ENCODE measurements at places on chromosomes 4 and X.

DNA sequence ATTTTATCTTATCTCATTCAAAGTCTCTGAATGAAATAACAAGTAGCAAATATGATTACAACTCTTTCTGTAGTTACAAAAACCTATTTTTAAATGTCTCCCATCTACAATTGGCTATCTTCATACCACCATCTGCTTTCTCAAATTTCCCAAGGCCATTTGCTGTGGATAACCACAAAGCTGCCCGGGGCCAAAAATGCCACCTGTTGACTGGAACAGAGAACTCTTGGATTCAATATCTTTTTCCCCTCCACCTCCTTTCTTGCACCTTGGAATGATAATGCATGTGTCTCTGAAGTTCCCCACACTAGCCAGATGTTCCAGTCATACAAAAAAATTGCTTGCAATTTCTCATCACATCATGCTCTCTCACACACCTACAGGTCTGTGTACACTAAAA lies 93.3 kb upstream of the SCML1 start:
- DNase-seq, result no peak

- DNase-seq, result no peak
Measured at GRCh38 chrX:153057281-153057680, 1.0 kb downstream of the PNMA3 start.

DNA sequence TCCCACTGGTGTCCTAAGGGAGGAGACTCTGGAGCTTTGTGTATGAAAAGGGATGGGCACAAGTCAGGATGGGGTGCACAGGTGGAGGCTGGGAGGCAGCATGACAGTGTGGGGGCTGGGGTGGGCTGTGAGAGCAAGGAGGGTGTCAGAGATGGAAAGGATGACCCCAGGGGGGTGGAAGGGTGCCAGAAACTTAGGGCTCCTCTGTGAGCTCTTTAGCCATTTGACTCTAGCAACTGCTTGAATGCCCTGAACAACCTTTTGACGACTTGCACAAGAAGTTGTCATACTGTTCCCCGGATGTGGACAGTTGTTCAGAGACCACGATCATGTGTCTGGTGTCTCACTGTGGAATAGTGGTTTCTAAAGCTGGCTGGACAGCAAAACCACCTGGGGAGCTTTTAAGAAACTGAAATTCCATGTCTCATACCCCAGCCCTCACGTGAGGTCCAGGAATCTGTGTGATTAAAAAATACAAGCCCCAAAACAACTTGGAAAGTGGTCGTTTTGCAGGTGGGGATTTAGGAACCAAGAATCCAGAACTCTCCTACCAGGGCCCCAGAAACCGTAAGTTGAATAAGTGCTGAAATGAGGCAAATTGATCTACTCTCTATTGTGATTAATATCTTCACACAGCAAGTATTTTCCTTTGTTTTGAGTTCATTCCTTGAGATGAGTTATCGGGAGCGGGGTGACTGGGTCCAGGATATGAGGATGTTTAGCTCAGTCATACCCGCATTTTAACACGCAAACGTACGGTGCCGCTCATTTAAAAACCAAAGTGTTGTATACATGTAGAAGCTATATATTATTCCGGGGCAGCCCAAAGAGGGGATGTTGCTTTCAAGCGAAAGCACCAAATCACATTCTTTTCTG lies 3.4 kb downstream of the RHOH start:
- no peak for DNase-seq

DNA sequence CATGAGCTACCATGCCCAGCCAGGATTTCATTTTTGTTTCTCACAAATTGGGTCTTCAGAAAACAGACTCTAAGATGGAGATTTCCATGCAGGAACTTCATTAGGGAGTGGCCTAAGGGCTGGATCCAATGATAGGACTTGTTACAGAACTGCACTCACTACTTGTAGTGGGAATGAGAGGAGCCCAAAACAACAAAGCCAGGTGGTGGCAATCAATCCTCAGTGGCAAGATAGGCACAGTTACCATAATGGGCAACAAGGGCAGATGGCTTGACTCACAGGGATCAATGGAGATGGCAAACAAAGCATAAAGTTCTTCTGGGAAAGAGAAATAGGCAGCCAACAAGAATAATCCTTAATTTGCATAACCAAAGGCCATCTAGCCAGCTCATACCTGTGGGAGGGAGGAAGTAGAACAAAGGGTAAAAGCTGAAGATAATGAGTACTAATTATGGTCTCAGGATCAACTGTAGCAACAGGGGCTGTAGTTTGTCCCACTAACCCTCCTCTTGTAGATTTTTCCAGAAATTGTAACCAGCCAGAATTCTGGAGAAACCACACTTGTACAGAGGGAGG lies 72.8 kb upstream of the MAPK10 start:
- no peak for DNase-seq

DNA sequence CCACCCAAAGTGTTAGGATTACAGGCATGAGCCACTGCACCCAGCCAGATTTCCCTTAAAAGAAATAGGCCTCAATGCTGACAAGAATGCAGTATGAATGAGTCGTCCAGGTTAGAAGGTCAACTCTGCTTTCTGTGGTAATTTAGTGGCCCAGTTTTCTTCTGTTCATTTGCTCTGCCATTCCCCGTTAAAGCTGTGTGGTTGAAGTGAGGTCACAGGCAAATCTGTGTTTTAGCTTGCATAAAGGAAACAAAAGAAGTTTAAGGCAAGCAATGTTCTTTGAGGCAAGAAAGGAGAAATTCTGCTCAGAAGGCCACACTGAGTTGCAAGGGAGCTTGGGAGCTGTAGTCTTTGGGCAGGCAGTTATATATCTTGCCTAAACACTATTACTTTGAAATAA lies 176.8 kb downstream of the LARP7 start:
- no peak for DNase-seq

DNA sequence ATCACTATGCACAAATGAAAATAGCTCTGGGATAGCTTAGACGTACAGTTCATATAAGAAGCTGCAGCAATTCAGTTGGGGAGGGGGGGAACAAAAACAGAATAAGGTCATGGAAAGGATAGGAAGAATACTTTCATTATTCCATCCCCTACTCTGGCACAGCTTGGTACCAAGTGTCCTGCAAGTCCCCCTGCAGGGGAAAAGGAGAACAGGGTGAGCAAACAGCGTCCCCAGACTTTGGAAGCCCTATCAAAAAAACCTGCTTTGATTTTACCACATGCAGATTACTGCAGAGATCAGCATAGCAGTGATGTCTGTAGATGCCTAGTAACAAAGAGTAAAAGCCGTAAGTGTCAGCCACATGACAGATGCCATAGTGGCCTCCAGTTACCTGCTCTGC lies 209.4 kb upstream of the NEIL3 start:
- no peak for DNase-seq

DNA sequence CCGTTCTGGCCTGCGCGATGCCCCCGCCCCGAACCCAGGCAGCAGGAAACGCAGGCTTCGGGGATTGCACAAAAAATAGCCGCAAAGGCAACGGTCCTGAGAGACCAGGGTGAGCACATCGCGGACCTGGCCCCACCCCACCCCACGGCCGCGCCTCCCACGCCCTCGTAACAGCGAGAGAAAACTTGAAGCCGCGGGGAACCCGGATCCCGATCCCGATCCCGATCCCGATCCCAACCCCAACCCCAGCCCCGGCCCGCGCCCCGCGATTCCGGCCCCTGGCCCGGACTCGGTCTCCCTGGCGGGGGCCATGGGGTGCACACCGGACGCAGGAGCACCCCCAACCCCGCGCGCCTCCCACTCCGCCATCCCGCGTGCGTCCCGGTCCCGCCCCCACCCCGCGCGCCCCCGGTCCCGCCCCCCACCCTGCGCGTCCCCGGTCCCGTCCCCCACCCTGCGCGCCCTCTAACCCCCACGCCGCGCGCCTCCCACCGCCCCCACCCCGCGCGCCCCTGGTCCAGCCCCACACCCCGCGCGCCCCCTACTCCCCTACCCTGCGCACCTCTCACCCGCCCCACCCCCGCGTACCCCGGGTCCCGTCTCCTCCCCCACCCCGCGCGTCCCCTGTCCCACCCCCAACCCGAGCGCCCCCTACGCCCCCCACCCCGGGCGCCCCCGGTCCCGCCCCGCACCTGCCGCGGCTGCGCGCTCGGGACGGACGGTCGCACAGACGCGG lies 29.0 kb downstream of the NOP14 start:
- DNase-seq, result no peak

- no peak for DNase-seq
Measured at GRCh38 chrX:78687586-78687985, 28.5 kb upstream of the RTL3 start.

- DNase-seq, result no peak
Measured at GRCh38 chrX:72349190-72349589, 43.5 kb upstream of the CITED1 start.

DNA sequence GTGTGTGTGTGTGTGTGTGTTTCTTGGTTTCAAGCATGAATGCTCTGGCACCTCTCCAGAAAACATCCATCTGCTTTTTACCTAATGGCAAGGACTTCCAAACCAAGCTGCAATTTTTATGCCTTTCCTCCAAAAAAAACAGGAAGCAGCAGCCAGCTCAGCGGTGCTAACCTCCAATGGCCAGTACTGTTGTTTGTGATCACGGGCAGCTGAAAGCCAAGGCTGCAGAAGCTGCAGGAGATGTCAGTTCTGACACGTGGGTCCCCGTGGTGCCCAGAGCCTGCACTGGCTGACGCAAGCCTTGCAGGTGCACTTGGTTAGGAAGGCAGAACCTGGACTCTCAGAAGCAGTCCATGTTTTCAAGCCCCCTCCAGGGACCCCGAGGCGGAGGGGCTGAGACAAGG lies 313.6 kb upstream of the DDX53 start:
- DNase-seq, result no peak

GRCh38 chrX:1546691-1547251 lies 9.8 kb upstream of the P2RY8 start:
- DNase-seq, result no peak

- no peak for DNase-seq
Measured at GRCh38 chrX:87808576-87809243, 291.1 kb downstream of the KLHL4 start.

DNA sequence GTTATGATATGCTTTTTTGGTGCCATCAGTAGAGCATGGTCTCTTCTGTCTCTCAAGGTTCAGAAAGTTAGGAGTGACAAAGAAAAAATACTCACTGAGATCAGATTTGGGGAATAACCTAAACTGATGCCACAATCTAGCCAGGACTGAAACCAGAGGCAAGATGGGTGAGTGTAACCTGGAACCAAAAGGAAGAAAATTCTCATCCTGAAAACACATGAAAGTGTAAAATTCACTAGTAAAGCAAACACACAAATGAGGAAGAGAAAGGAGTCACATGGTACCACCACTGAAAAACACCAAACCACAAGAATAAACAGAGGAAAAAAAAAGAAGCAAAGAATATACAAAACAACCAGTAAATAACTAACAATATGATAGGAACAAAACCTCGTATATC lies 96.4 kb downstream of the ANXA10 start:
- no peak for DNase-seq

DNA sequence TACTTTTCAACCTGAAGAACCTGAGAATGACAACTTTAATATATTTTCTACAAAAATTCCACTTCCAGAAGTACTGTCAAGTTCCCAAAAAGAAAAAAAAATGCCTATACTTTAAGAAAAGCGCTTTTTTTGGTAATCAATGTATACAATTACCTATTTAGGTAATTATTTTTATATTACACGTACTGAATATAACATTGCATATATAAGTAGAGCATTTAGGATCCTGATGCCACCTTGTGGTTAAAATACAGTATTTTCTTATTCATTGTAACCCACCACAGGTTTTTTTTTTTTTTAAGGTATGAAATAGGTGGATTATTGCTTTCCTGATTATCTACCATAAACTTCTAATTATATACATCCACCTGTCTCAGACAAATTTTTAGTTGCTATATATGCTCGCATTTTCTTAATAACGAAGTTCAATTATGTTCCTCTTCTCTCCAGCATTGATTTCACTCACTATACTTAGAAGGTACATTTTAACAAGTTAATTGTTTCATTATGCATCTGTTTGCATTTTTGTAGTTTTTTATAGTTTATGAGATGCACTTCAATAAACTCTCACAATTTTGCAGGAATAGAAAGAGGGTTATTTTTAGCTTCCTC lies 5.2 kb downstream of the MAP9 start:
- no peak for DNase-seq

DNA sequence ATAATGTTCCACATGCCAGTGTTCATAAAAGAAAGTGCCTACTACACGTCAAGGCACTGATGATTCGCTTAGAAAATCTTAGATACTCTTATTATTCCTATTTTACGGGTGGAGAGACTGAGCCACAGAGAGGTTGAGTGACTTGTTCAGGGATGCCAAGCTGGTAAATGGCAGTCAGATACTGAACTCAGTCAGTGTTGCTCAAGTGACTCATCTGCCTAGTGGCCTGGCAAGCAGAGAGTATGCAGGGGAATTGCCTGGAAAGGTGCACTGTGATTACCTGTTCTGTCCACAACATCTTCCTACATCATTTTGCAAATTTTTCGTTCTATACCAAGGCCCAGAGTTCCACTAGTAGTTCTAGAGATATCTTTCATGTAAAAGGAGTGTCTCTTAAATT lies 68.4 kb downstream of the RAPGEF2 start:
- no peak for DNase-seq

GRCh38 chrX:135295238-135295943 lies 13.9 kb upstream of the ETDC start:
- peak; percentile 22 for DNase-seq

- DNase-seq, result no peak
Measured at GRCh38 chr4:14783011-14783877, 219.0 kb upstream of the CPEB2 start.

- no peak for DNase-seq
Measured at GRCh38 chr4:153522802-153523094, 56.6 kb downstream of the TMEM131L start.

GRCh38 chr4:37762991-37763368 lies 63.5 kb upstream of the PGM2 start:
- DNase-seq, result no peak

DNA sequence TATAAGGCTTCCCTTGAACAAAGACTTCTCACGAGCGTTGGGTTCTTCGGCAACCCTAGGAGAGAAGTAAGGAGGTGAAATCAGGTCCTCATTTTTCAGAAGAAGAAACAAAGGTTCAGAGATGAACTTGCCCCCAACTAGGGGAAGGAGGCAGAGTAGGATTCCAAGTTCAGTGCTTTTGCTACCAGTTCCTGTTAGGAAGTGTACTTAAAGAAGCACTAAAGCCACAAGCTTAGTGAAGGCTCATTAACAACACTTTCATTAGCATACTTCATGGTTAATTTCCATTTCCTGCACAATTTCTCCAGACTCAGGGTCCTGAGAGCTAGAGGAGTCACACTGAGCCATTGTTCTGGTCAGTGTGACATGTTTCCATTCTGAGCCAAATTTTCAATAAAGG lies 52.1 kb downstream of the VSIG4 start:
- no peak for DNase-seq

DNA sequence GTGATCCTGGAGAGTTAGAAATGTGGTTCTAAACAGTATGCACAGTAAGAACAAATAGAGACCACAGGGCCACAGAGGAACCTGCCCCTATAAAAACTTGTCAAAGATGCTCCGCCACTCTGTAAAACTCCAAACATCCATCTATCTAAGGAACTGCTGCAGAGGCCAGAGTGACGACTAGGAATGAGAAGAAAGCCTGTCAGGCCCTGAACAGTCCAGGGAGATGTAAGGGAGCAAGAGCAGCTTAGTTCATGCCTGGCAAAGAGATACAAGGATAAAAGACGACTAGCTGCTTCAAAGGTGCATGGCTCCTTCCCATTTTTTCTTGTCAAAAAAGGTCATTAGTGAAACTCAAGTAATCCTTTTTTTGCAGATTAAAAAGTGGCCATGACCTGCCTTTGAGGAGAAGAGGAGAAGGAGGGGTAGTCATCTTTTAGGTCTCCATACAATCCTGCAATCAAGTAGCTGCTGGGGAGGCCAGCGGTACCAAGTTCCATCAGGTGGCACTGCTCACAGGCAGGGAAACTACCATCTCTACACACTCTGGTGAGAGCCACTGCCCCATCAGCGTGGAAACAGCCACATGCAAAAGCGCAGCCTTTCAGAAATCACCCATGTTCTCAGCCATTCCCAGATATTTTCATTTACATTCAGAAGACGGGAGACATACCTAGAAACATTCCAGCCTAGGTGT lies 162.1 kb downstream of the TSPAN5 start:
- DNase-seq, result no peak

Measured in anterior cingulate cortex (tissue), 58 donors.